ENCODE measurements at places on chromosomes 7 and 10. TPM values are rescaled to one million over a fixed set of nuclear protein-coding genes. Genes with fewer than 3 reads are reported as not detected.
A peak's percentile ranks its signal among the peaks of the same experiment; 100 is the strongest.

GRCh38 chr10:63883861-63884260, 362.7 kb downstream of the REEP3 start:
- DNase-seq = no peak

GRCh38 chr10:78424723-78425122, 391.1 kb downstream of the RPS24 start:
- DNase-seq = no peak

GRCh38 chr10:112000466-112000865, 183.1 kb downstream of the GPAM start:
- DNase-seq = no peak

GRCh38 chr7:104857458-104858425, 156.3 kb upstream of the KMT2E start:
- no peak for DNase-seq

- no peak for DNase-seq
Measured at GRCh38 chr7:54591404-54592386, 49.5 kb downstream of the VSTM2A start.

DNA sequence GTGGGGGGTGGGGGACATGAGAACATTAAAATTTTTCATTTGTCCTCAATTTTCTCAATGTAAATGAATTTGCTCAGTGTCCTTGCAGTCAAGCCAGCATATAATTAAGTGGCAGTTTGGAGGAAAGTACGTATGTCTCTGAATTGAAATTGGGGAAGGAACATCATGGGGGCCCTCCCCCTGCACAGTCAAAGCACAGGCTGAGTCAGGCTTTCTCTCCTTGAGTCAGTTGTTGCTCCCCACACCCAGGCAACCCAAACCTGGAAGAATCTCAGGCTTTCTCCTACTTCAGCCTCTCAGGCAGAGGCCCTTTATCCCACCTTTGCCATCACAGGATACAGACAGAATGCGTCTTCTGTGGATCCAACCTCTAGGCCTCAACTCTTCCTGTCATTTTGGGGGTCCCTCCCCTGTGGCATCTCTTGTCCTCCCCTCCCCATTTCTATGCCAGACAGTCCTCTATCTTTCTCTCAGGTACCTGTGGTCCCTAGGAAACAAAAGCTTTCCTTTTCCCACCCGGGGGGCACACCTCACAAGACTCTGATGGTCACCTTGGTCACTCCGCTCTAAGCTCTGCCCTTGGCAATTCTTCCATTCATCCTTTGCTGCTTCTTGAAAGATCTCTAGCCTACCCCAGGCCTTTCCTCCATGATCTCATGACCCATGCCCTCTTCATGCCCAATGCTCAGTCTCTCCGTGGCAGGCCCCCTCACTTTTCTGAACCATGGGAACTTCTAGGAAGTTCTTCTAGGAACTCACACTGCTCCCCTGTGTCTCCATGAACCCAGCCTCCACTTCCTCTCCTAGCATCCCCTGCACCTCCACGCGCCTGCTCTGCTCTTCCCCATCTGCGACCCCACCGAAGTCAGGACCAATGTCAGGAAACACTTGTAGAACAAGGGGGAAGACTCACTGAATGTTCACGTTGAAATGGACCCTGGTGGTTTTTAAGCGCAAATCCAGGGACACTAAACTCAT, 40.4 kb downstream of the CREB3L2 start:
- DNase-seq = no peak

DNA sequence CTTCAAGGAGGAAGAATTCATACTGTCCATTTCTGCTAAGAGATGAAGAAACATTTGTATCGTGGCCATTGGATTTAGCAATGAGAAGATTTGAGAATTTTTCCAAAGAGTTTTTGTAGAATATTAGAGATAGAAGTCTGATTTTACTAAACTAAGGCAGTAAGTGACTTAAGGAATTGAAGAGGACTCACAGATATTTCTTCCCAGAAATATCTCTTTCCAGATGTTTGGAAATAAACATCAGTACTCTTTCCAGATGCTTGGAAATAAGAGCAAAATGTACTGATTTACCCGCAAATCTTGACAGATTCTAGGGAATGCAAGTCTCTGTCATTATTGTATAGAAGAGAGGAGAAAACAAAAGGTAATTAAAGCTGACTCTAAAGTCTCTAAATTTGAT, 91.3 kb downstream of the IMMP2L start:
- no peak for DNase-seq

DNA sequence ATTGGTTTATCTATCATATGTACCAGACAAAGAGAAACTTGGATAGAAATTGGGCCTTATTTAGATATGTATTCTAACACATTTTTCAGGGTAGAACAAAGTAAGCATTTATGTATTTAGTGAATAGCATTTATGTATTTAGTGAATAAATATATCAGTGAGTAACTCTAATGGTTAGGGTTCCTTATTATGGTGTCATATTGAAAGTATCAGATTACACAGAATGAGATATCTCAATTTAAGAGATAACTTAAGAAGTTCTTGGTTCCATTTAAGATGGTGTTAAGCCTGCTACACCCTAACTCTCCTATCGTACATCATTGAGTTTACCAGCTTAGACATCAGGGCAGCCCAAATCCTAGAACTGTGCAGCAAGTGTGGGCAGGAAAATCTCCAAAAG, 35.9 kb upstream of the DMTF1 start:
- no peak for DNase-seq

GRCh38 chr10:30462513-30462912, 28.5 kb downstream of the MAP3K8 start:
- DNase-seq = no peak

DNA sequence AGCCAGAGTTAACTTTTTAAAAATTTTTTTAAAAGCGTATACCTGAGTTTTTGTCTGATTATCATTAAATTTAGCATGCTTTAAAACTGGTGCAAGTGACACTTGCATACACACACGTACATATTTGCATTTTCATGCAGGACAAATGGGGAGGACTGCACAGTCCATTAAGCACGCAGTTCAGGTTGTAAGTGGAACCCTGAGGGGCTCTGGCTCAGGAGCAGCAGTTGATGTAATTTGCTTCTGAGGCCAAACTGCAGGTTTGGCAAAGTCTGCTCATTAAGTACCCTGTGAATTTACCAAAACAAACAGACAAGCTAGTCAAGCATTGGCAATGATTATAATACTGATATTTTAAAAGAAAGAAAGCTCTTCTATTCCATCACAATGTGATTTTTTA, 215.8 kb upstream of the PFKP start:
- no peak for DNase-seq

GRCh38 chr7:127417346-127417745, 24.8 kb upstream of the ZNF800 start:
- no peak for DNase-seq

DNA sequence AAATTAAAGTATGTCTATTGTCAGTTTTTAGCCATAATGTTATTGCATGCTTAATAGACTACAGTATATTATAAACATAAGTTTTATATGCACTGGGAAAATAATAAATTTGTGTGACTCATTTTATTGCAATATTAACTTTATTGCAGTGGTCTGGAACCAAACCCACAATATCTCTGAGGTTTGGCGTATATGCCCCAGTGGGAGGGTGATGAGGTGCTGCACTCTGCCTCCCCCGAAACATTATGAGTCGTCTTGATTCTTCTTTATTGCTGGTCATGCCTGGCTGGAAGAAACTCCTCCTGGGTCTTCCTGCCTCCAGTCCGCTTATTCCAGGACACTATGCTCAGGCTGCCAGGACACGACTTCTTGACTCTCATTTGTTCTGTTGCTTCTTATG, 88.4 kb downstream of the MTPN start:
- no peak for DNase-seq

- DNase-seq = no peak
Measured at GRCh38 chr10:133422223-133422806, 2.1 kb downstream of the SPRN start.

GRCh38 chr7:67364441-67365017, 367.9 kb downstream of the TYW1 start:
- DNase-seq = no peak

DNA sequence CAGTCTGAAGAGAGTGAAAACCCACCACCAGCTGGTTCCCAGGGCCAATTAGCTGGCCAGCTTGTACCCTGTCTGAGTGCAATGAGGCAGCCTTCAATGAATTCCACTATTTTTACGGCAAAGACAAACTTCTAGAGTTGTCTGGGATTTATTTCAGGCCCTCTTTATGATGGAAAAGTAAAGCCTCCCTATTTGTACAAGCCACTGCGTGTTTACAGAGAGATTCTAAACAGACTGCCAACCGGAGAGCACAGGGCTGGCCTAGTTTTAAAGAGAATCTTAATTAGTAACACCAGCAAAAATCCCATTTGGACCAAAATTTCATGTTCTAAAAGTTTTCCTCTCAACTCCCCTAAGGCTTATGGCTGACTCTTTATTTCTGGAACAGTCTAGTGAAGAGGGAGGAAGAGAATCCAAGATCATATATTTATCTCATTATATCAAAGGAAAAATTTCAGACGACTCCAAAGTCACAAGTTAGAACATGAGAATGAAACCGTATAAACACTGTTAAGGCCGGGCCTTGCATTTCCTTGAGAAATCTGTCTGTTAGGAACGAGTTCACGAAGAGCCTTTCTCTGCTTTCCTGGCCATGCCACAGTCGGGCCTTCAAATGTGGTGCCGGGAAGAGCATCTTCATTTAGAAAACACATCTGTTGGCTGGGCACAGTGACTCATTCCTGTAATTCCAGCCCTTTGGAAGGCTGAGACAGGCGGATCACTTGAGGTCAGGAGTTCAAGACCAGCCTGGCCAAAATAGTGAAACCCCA, 724.6 kb upstream of the NRP1 start:
- no peak for DNase-seq

GRCh38 chr10:6086375-6087233, 2.2 kb upstream of the RBM17 start:
- peak; percentile 94 for DNase-seq

DNA sequence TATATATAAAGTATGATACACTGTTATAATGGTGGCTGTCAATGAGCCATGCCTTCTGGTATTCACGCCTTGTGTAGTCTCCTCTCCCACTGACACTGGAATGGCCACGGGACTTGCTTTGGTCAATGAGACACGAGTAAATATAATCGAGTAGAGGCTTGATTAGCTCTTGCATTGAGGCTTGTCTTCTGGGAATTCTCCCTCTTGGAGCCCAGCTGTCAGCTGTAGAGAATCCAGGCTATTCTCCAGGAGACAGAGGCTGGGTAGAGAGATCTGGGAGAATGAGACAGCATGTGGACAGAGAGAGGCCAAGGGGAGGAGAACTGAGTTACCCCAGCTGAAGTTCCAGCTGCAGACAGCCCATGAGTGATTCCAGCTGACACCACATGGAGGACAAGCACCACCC, 25.2 kb upstream of the PLCE1 start:
- no peak for DNase-seq

GRCh38 chr10:62582804-62583208, 208.6 kb downstream of the ZNF365 start:
- DNase-seq = no peak

DNA sequence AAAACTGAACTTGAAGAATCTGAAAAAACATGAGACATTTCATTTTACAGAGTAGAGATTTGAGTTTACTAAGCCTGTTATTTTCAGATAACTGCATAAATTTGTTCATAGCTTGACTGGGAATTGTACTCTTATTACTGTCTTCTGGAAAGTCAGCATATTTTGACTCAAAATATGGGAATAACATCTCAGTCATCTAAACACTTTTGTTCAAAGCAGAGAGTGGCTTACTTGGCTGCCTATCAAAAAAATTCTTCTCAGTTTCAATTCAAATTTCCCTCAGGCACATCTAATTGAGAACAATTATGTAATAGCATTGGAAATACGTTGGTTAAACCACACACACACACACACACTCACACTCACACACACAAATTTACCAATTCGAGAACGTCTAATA, 384.6 kb downstream of the ARL4A start:
- DNase-seq = no peak

DNA sequence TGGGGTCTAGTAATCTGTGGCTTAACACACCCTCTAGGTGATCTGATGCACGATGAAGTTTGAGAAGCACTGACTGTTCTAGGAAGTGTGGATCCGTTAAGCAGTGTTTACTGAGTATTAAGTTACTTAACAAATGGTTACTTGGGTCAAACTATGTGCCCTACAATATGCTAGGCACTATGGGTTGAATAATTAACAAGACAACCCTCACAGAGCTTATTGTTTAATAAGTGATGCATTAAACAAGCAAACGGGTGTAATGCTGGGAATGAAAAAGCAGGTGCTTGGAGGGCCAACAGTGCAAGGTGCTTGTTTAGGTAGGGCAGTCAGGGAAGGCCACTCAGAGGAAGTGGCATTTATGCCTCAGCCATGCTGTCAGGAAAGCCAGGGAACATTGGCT, 378.0 kb upstream of the PODXL start:
- peak; percentile 22 for DNase-seq

GRCh38 chr7:106659963-106660861, 746 bp downstream of the CCDC71L start:
- peak; percentile 89 for DNase-seq

DNA sequence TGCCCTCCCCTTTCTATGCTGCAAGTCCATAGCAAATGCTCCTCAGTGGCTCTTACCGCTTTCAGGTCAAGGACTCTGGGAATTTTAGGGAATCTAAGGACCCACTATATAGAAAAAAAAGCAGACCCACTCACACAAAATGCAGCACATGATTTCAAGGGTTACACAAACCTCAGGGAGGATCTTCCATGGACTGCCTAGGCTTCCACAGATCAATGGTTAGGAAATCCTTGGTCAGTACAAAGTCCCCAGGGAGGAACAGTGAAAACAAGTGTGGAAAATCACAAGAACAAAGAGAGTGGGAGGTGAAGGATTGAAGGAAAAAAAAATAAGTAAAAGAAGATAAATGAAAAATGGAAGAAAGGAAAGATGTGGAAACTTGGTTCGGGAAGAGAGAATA, 188.4 kb downstream of the AHR start:
- no peak for DNase-seq

DNA sequence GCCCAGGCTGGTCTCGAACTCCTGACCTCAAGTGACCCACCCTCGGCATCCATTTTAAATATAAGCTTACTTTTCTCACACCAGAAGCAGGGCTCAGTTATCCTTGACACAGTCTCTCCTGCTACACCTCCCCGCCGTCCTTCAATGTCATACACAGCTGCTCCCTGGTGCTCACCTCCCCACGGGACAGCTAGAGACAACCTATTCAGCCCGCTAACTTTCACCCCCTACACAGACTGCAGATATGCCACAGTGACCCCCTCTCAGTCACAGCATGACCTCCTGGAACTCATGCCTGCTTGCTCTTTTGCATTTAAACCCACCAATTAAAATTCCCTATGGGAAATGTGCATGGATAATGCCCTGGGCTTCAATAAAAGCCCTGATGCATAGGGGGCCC, 44.2 kb upstream of the KCNMA1 start:
- DNase-seq = no peak

The ABCA13 gene
- 0.05 TPM for total RNA-seq

The ASZ1 gene
- total RNA-seq = not detected

The HABP2 gene
- not detected for total RNA-seq

The ITGB1 gene
- total RNA-seq = 54.2 TPM

The TAS2R38 gene
- not detected for total RNA-seq

The CHAT gene
- not detected for total RNA-seq

The COBL gene
- total RNA-seq = not detected

Measured in activated CD8-positive, alpha-beta memory T cell treated with anti-CD3 and anti-CD28 coated beads, Interleukin-2, amount 10 ng/mL, durations not matched to agents 7 days and 5 days (primary cell).